ENCODE measurements at places on chromosomes 11 and 22.

GRCh38 chr11:78567209-78567608 is 7.5 kb downstream of the NARS2 start:
- DNase-seq, result peak; percentile 65

GRCh38 chr11:16891964-16892363 is 122.2 kb downstream of the PLEKHA7 start:
- peak; percentile 89 for DNase-seq

- peak; percentile 9 for DNase-seq
Measured at GRCh38 chr11:92740276-92740675, 229.2 kb upstream of the MTNR1B start.

DNA sequence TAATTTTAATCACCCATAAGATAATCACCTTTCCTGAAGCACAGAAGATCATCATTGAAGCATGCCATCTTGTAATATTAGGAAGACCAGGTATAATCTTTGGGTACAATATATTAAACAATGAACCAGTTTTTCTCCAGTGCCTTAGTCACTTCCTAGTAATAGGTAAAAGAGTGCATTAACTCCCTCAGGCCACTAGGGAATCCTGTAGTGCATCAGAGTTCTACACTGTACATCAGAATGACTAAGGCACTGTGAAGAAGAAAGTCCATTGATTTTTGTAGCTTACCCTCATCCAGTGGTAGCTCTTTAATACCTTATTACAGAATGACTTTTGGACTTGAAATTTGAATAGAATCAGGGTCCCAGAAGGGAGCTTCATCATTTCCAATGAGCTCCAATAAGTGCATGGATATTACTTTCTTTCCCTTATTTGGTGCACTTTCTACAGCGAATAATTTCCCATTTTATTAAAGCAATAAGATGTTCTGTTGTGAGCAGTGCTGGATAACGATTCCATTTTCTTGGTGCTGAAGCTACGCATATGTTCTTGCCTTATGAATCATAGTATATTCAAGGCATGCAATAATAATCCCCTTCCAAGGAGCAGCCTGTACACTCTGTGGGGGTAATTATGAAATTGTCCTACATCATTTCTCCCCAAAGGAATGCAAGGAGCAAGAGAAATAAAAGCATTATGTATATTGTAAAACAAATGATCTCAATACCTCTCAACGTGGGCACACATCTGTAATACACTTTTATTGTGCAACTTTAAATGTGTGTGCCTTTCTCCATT is 4.7 kb downstream of the C11orf87 start:
- DNase-seq, result no peak

DNA sequence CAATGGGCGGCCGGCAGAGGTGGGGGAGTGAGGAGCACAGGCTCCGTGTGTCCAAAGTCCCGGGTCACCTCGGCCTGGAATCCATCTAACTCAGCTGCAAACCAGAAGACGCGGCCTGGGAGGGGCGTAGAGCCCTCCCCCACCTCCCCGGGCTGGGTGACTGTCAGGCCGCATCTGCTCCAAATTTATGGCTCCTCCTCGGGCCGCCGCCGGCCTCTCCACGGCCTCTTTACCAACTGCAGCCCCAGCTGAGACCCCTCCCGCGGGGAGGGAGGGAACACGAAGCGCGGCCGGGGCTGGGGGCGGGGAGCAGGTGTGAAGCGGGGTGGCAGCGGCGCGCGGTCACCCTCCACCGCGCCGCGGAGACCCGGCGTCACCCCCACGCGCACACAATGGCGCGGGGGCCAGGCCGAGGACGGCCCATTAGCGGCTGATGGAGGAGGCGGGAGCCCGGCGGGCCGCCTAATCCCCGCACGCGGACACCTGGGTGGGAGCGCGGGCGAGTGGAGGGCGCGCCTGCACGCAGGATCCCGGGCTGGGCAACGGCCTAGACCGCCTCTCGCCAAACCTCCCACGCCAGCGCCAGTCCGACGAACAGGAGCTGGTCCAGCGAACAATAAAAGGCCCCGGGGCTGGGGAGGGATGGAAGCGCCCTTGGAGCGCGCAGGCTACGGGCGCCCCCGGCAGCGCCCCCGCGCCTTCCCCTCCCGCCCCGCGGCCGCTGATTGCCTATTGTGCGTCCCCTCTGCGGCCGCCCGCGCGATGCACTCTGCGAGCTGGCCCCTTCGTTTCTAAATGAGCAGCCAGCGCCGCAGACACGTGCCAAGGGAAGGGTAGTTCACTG is 25.9 kb upstream of the ROBO3 start:
- DNase-seq, result no peak

GRCh38 chr11:116986521-116987105 is 111.6 kb downstream of the SIK3 start:
- DNase-seq, result peak; percentile 88
